ENCODE measurements at places on chromosomes 6 and 20.

DNA sequence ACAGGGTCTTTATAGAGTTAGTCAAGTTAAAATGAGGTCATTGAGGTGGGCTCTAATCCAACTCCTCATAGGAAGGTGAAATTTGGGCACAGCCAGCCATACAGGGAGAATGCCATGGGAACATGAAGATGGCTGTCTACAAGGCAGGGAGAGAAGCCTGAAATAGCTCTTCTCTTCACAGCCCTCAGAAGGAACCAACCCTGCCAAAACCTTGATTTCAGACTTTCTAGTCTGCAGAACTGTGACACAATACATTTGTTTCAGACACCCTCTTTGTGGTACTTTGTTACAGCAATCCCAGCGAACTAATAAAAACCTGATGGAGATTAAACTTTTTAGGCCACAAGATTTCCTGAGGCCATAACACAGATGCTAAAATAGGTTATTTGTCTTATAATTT lies 43.1 kb upstream of the HECA start:
- no peak for DNase-seq

GRCh38 chr20:43723735-43724134 lies 3.1 kb downstream of the GTSF1L start:
- DNase-seq, result no peak

DNA sequence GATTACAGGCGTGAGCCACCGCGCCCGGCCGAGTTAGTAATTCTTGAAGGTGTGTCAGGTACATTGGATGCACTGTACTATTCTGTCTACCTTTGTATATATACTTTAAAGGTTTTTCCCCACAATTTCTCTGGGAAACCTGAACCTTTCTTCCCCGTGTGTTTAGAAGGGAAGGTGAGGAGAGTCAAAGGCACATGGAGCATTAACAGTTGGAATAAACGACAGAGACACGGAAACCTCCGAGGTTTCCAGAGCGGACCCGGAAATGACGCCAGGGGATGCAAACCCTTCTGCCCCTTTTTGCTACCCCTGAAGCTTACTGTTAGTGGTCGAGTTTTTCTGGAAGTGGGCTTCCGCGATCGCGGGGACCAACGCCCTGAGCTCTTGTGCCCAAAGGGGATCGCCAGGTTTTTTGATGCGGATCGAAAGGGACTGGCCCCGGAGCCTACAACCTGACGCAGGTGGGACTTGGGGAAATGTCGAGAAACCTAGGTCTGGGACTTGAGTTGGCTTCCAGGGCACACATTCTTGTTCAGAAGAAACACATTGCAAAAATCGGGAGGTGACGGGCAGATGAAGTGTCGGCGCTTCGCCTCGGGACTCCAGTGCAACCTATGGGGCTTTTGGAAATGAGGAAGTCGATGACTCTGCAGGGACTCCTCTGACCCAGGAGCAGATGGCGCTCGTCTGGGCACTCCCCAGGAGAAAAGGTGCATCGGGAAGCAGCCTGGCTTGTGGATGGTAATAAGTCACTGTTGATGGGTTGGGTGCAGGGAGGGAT lies 218.2 kb downstream of the OR2B2 start:
- DNase-seq, result no peak

DNA sequence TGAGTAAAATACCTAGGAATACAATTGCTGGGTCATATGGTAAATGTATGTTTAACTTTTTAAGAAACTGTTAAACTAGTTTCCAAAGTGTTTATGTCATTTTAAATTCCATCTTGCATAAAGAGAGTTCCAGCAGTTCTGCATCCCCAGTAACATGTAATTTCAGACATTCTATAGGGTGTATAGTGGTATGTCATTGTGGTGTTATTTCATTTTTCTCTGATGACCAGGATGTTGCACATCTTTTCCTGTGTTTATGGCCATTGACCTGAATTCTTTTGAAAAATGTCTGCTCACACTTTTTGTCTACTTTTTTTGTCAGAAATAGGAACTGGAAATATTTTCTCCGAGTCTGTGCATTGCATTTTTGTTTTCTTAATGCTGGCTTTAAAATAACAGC lies 128.9 kb downstream of the TMEM200A start:
- DNase-seq, result no peak

- DNase-seq, result peak; percentile 22
Measured at GRCh38 chr6:83536034-83536646, 23.8 kb downstream of the PRSS35 start.

DNA sequence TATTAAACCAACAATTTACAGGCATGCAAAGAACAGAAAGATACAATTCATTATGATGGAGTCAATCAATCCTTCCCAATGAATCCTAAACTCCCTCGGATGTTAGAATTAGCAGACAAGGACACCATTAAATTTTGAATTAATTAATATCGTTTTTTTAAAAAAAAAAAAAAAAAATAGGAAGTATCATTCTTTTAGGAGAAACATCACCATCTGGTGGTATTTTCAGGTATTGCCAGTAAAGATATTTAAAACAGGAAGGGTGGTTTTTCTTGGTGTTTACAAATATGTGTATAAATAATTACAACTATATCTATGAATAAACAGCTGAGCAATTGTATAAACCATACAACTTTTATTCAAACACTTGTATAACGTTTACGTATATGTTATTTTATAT lies 564.4 kb downstream of the HAO1 start:
- no peak for DNase-seq

GRCh38 chr20:48662711-48663110 lies 165.1 kb downstream of the PREX1 start:
- DNase-seq, result no peak

Data from SJSA1 (cell line).